ENCODE measurements at places on chromosomes 13 and 19.
A peak's percentile ranks its signal among the peaks of the same experiment; 100 is the strongest.

DNA sequence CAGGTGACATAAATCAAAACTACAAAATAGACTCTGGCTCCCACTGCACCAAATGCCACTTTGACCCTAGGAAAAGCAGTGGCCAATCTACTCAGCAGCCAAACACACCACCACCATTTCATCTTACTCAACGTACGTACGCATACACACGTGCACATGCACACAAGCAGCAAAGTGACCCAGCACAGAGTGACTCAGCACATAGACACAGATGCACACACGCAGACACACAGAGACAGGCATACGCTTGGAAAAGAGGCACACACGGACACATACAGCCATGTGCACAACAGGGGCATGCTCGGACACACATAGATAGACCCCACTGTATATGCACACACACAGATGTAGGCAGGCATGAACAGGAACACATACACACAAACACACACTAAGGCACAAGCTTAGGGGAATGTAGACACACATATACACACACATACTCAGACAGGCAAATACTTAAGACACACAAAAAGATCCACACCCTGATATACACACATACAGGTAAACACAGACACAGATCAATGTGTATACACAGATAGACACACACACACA, 37.3 kb downstream of the PEPD start:
- no peak overlapping the region for H3K27ac ChIP-seq
- H3K4me1 ChIP-seq, result peaks cover 1% of the 10 kb centered on the region
- H3K36me3 ChIP-seq, result no peaks in the 10 kb centered on the region

GRCh38 chr19:17340302-17340870, 3.0 kb downstream of the GTPBP3 start:
- H3K36me3 ChIP-seq, result peaks cover 5% of the 10 kb centered on the region
- no peak for DNase-seq
- peaks cover 8% of the 10 kb centered on the region for H3K4me1 ChIP-seq
- H3K4me3 ChIP-seq, result no peak overlapping the region
- no peaks in the 10 kb centered on the region for H3K27me3 ChIP-seq

GRCh38 chr19:51430221-51430620, 12.8 kb upstream of the SIGLEC10 start:
- no peaks in the 10 kb centered on the region for H3K27me3 ChIP-seq
- H3K27ac ChIP-seq, result no peak overlapping the region
- DNase-seq, result no peak
- H3K36me3 ChIP-seq, result no peaks in the 10 kb centered on the region
- no peaks in the 10 kb centered on the region for H3K4me1 ChIP-seq

GRCh38 chr19:2813235-2814160, 6.2 kb upstream of the ZNF554 start:
- no peaks in the 10 kb centered on the region for H3K27me3 ChIP-seq
- DNase-seq, result no peak
- H3K4me3 ChIP-seq, result no peak overlapping the region
- no peaks in the 10 kb centered on the region for H3K4me1 ChIP-seq
- H3K27ac ChIP-seq, result no peak overlapping the region

DNA sequence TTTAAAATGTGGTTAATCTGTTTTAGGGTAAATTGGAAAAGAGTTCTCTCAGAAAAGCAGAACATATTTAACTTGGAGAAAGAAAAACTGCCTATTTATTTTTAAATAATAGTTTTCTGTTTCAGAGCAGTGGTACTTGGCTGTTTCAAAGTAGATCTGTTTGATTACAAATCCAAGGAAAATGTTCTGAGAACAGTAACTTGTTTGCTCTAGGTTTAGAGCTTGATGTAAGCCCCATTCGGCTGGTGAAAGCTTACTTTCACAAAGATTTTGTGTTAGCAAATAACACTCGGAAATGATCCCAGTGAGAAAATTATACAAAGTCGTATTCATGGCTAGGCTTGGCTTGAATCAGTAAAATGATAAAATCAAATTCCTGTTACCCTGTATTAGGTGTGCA, 395.8 kb upstream of the GPC6 start:
- peak; percentile 44 for DNase-seq
- no peak overlapping the region for H3K4me3 ChIP-seq
- no peaks in the 10 kb centered on the region for H3K4me1 ChIP-seq
- no peaks in the 10 kb centered on the region for H3K36me3 ChIP-seq

- no peak for DNase-seq
- no peaks in the 10 kb centered on the region for H3K36me3 ChIP-seq
- H3K27me3 ChIP-seq, result no peaks in the 10 kb centered on the region
- H3K4me1 ChIP-seq, result peaks cover 3% of the 10 kb centered on the region
- no peak overlapping the region for H3K4me3 ChIP-seq
- no peak overlapping the region for H3K27ac ChIP-seq
Measured at GRCh38 chr19:12967907-12968306, 1.5 kb upstream of the DAND5 start.

DNA sequence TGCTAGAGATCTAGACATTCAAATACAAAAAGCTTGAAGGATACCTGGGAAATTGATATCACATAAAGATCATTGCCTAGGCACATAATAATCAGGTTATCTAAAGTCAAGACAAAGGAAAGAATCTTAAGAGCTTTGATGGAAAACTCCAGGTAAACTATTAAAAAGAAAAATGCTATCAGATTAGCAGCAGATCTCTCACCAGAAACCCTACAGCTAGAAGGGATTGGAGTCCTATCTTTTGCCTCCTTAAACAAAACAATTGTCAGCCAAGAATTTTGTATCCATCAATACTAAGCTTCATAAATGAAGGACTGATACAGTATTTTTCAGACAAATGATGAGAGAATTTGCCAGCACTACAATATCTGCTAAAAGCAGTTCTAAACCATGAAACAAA, 682.4 kb upstream of the ATXN8OS start:
- H3K4me3 ChIP-seq, result no peak overlapping the region
- H3K4me1 ChIP-seq, result no peaks in the 10 kb centered on the region
- H3K27ac ChIP-seq, result no peak overlapping the region
- no peaks in the 10 kb centered on the region for H3K27me3 ChIP-seq
- no peak for DNase-seq
- no peaks in the 10 kb centered on the region for H3K36me3 ChIP-seq

DNA sequence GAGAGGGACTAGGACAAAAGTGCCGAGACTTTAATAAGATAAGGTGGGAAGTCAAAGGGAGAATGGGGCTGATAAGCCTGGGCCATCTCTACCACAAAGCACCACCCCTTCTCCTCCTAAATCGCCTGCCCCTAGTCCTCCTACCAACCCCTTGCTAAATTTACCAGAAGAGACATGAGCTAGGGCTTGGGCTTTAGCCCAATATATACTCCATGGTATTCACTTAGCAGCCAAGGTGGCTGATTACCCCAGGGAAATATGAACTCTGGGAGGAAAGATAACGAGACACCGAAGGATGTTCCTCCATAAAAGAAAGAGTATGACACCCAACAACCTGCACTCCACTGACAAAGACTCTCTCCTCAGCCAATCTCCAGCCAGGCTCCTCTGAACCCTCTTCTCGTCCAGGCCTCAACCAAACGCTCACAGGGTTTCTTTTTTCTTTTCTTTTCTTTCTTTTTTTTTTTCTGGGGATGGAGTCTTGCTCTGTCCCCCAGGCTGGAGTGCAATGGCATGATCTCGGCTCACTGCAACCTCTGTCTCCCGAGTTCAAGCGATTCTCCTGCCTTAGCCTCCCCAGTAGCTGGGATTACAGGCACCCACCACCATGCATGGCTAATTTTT, 610.2 kb downstream of the UQCRFS1 start:
- H3K27ac ChIP-seq, result no peak overlapping the region
- no peaks in the 10 kb centered on the region for H3K36me3 ChIP-seq
- DNase-seq, result no peak
- no peaks in the 10 kb centered on the region for H3K27me3 ChIP-seq
- H3K4me3 ChIP-seq, result no peak overlapping the region
- no peaks in the 10 kb centered on the region for H3K4me1 ChIP-seq
